ENCODE measurements at places on chromosomes 5 and 9. TPM values are rescaled to one million over a fixed set of nuclear protein-coding genes. Genes with fewer than 3 reads are reported as not detected.

Gene PKN3
- 2.2 TPM for total RNA-seq

Gene HAVCR2
- 8.1 TPM for total RNA-seq

Gene ISL1
- not detected for total RNA-seq

Gene TRIP13
- total RNA-seq = 0.55 TPM

Gene QRFP
- not detected for total RNA-seq

Gene CATSPER3
- 0.78 TPM for total RNA-seq

Gene C9
- not detected for total RNA-seq

Gene DPYSL3
- not detected for total RNA-seq

Gene SLC9A3
- total RNA-seq = 2.4 TPM

Gene NMUR2
- not detected for total RNA-seq

Gene B4GALT7
- total RNA-seq = 39.3 TPM

- no peak for DNase-seq
- no peak overlapping the region for H3K4me3 ChIP-seq
- no peaks in the 10 kb centered on the region for H3K36me3 ChIP-seq
- H3K27me3 ChIP-seq = peaks cover 21% of the 10 kb centered on the region
These were observed 604.8 kb downstream of the BNC2 start for GRCh38 chr9:16265688-16266087.

GRCh38 chr9:87535817-87536539, 38.3 kb downstream of the DAPK1 start:
- H3K27me3 ChIP-seq = no peaks in the 10 kb centered on the region
- H3K36me3 ChIP-seq = no peaks in the 10 kb centered on the region
- no peak for DNase-seq
- H3K27ac ChIP-seq = no peak overlapping the region

- H3K4me3 ChIP-seq = no peak overlapping the region
- H3K36me3 ChIP-seq = no peaks in the 10 kb centered on the region
- no peak overlapping the region for H3K27ac ChIP-seq
These were observed 182.7 kb downstream of the ENC1 start for GRCh38 chr5:74457876-74458275.

- DNase-seq = no peak
- no peak overlapping the region for H3K4me3 ChIP-seq
- no peaks in the 10 kb centered on the region for H3K36me3 ChIP-seq
- peaks cover 9% of the 10 kb centered on the region for H3K27me3 ChIP-seq
- H3K4me1 ChIP-seq = no peaks in the 10 kb centered on the region
- no peak overlapping the region for H3K27ac ChIP-seq
These were observed 424.5 kb downstream of the DMAC1 start for GRCh38 chr9:7375013-7375511.

GRCh38 chr5:134846641-134846960, 833 bp downstream of the C5orf24 start:
- H3K4me3 ChIP-seq = peak overlapping the region; percentile 87
- peaks cover 14% of the 10 kb centered on the region for H3K4me1 ChIP-seq
- H3K27ac ChIP-seq = peak overlapping the region; percentile 85
- no peaks in the 10 kb centered on the region for H3K27me3 ChIP-seq
- H3K36me3 ChIP-seq = peaks cover 17% of the 10 kb centered on the region

GRCh38 chr5:163596608-163597315, 91.3 kb downstream of the MAT2B start:
- no peaks in the 10 kb centered on the region for H3K4me1 ChIP-seq
- no peaks in the 10 kb centered on the region for H3K36me3 ChIP-seq
- DNase-seq = no peak
- H3K27ac ChIP-seq = no peak overlapping the region
- H3K4me3 ChIP-seq = no peak overlapping the region
- peaks cover 23% of the 10 kb centered on the region for H3K27me3 ChIP-seq

GRCh38 chr9:96014078-96014477, 138.6 kb downstream of the ERCC6L2 start:
- DNase-seq = peak; percentile 47
- peak overlapping the region; percentile 77 for H3K4me3 ChIP-seq
- peak overlapping the region; percentile 86 for H3K27ac ChIP-seq
- peaks cover 8% of the 10 kb centered on the region for H3K36me3 ChIP-seq
- H3K27me3 ChIP-seq = no peaks in the 10 kb centered on the region

DNA sequence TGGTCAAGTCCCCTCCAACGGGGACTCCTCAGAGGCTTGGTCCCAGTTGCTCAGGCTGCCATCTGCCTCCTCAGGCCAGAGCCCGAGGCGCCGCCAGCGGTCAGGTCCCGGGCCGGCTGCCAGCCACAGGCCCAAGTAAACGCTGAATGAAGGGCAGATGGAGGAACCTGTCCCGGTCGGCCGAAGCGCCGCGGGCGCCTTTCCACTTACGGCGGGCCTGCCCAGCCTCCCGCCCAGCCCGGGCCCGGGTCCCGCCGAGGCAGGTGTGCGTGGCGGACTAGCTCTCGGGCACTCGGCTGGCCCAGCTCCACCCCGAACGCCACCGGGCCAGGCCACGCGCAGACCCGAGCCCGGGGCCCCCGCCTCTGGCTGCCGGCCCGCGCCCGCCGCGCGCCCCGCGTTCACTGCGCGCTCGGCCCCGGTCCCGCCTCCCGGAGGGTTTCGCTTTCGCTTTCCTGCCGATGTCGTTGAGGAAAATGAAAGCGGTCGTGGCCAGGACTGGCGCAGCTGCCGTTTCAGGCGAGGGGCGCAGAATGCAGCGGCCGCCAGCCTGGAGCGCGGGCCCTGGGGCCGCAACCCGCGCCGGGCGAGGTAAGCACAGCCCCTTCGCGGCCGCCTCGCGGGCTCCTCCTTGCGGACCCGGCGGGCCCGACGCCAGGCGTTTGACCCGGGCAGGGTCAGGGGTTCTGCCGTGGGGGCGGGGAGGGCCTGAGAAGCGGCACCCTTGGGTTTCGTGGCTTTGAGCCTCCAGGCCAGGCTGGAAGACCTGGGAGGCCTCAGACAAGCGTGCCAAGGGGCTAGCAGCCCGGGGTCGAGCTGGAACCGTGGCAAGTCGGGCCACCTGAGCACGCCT, 41.2 kb downstream of the SLC22A5 start:
- H3K27me3 ChIP-seq = no peaks in the 10 kb centered on the region
- peak; percentile 83 for DNase-seq
- H3K4me1 ChIP-seq = peaks cover 36% of the 10 kb centered on the region
- peak overlapping the region; percentile 99 for H3K27ac ChIP-seq
- H3K4me3 ChIP-seq = peak overlapping the region; percentile 88

DNA sequence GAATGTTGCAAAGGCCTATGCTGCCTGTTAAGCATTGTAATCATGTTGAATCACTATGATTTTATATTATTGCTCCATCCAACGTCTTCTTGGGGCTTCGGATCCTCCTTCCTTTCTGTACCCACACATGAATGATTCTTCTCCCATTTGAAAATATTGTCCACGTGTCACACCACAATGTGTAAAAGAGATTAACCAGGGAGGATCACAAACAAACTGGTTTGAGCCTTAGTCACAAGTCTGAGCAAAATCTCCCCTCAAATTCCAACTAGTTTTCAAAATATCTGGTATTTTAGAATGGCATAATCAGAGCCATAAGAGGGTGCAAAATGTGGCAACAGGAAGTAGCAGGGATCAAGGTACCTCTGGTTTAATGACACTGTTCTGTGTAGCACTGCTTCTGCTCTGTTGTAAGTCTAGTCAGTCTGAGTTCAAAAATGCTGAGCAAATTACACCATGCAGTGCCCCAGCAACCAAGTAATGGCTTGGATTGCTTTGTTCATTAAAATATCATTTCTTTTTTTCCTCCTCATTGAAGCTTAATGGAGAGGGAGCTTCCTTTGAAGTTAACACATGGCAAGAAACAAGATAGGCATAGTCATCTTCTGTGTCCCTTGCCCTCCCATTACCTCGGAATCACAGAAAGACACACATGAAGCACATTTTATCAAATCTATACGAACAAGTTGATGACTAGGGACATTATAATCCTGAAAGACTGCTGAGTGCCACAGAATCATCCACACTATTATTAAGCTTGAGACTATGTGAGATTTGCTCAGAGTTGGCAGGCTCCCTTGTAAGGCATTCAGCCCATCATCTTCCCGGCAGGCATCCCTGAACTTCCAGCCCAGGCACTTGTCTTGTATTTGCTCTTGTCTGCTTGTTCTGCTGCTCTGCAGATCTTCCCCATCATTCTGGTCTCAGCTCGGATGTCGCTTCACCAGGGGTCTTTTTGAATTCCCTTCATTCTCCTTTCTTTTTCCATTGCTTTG, 102.0 kb upstream of the PRLR start:
- H3K36me3 ChIP-seq = no peaks in the 10 kb centered on the region
- H3K27ac ChIP-seq = no peak overlapping the region
- H3K27me3 ChIP-seq = no peaks in the 10 kb centered on the region
- DNase-seq = no peak
- no peaks in the 10 kb centered on the region for H3K4me1 ChIP-seq
- no peak overlapping the region for H3K4me3 ChIP-seq

DNA sequence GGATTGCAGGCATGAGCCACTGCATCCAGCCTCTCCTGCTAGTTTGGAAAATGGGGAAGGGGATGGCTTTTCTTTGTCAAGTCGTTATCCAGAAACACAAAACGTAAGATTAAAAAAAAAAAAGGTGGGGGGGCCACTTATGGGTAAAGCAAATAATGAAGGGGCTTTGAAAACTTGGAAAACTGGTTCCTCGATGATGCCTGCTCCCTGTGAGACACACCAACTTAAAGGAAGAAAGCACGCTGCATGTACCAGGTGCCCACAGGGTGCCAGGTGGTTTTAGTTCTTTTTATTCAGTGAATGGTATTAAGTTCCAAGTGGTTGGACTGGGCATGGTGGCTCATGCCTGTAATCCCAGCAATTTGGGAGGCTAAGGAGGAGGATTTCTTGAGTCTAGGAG, 170.1 kb downstream of the GOLPH3 start:
- no peak overlapping the region for H3K27ac ChIP-seq
- H3K4me3 ChIP-seq = no peak overlapping the region
- H3K4me1 ChIP-seq = no peaks in the 10 kb centered on the region
- DNase-seq = no peak
- H3K36me3 ChIP-seq = no peaks in the 10 kb centered on the region

DNA sequence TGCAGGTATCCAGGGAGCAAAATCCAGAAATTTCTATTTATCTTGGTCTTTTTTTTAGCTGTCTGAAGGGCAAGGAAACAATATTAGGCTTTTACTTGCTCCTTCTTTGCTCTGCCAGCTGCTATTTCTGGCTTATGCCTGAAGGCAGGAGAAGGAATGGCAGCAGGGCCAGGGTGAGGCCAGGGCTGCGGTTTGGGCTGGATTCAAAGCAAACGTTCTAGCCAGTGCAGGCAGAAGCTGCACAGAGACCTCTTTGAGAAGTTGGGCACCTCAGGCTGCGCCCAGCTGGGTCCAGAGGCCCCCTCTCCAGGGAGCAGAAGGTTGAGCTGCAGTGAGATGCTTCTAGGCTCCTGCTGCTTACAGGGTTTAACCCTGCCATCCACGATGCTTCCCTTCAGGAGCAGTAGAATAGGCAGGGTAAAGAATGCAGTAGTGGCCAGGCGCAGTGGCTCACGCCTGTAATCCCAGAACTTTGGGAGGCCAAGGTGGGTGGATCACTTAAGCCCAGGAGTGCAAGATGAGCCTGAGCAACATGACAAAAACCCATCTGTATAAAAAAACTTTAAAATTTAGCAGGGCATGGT, 201.2 kb downstream of the ADCY2 start:
- H3K4me3 ChIP-seq = no peak overlapping the region
- H3K4me1 ChIP-seq = no peaks in the 10 kb centered on the region
- no peak for DNase-seq
- H3K27ac ChIP-seq = no peak overlapping the region
- no peaks in the 10 kb centered on the region for H3K36me3 ChIP-seq

- no peak overlapping the region for H3K4me3 ChIP-seq
- DNase-seq = no peak
- peaks cover 3% of the 10 kb centered on the region for H3K4me1 ChIP-seq
- peaks cover 5% of the 10 kb centered on the region for H3K27me3 ChIP-seq
- H3K36me3 ChIP-seq = no peaks in the 10 kb centered on the region
- no peak overlapping the region for H3K27ac ChIP-seq
These were observed 4.5 kb downstream of the PRRX2 start for GRCh38 chr9:129669946-129670345.

DNA sequence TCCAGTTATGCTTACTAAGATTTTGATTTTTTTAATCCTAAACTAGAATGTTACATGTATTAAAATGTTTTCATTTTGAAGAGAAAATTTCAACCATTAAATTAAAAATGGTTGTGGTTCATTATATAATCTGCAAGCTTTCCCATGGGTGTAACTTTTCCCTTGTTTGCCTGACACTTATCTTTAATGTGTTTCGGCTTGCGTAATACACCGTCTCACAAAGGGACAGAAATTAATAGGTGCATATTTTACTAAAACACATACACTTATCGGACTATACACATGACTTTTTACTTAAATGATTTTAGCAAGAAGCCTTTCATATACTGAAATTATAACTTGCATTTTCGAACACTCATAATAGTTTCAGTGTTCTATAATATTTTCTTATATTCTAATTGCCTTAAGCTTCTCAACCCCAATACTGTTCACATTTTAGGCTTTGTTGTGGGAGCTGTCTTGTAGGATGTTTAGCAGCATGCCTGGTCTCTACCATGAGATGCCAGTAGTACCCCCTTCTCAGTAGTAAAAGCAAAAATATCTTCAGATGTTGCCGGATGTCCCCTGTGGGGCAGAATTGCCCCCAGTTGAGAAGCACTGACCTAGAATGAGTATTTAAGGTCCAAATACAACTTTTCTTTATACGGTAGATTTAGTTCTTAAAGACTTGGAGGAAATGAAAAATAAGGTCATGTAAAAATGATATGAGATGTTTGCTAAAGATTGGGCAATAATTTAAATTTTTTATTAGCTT, 28.6 kb downstream of the UGCG start:
- H3K4me1 ChIP-seq = peaks cover 37% of the 10 kb centered on the region
- no peak for DNase-seq
- no peak overlapping the region for H3K27ac ChIP-seq
- H3K36me3 ChIP-seq = no peaks in the 10 kb centered on the region
- H3K27me3 ChIP-seq = no peaks in the 10 kb centered on the region

DNA sequence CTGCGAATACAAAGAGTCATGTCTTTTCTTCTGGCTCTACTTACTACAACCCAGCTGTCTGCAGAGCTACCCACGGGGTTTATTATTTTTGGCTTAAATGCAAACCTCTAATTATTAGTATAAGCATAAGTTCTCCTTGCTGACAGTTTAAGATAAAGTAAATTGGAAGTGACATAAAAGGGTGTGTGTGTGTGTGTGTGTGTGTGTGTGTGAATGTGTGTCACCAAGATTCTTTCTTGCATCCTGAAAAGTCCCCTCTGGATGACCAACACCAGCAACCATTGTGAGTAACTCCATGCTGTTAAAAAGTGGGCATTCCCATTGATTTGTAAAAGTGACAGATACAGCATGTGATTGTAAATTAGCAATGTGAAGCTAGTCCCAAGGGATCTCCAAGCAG, 803.8 kb upstream of the ZNF608 start:
- no peak for DNase-seq
- H3K4me1 ChIP-seq = no peaks in the 10 kb centered on the region
- H3K27ac ChIP-seq = no peak overlapping the region
- no peaks in the 10 kb centered on the region for H3K36me3 ChIP-seq
- H3K4me3 ChIP-seq = no peak overlapping the region

- peaks cover 35% of the 10 kb centered on the region for H3K36me3 ChIP-seq
- no peak for DNase-seq
- H3K4me1 ChIP-seq = peaks cover 32% of the 10 kb centered on the region
- H3K27ac ChIP-seq = no peak overlapping the region
These were observed 30.4 kb downstream of the MVB12B start for GRCh38 chr9:126357074-126357473.
